Hippocampal formation (tissue), 2 donors: ENCODE measurements at places on chromosomes 4 and X.

GRCh38 chr4:6153874-6154273, 46.5 kb downstream of the JAKMIP1 start:
- no peak for DNase-seq

DNA sequence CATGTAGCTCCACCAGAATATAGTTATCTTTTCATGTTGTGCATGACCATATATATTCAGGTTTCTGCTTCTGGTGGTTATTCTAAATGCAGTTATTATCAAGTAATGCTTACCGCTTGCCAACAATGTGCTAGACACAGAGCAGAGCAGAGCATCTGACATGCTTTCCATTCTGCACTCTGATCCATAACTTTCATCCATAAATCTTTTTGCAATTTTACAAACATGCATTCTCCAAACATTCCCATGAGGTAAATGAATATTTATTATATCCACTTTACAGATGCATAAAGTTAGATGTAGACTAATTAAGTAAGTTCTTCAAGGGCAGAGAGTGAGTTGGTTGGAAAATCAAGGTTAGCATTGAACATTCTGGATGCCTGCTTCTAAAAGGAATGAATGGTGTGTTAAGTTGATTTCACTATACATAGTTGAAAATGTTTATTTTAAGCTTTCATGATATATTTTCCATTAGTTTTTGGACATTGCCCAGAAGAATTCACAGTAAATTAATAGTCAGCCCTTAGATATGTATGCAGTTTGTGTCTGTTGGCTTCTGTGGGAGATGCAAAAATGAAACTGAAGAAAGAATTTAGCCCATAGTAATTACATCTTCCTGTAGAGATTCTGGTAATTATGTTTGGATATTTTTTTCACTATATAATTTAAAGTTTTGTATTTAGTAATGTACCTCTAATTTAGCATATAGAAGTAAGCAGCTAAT, 867.8 kb downstream of the CCSER1 start:
- DNase-seq = no peak

DNA sequence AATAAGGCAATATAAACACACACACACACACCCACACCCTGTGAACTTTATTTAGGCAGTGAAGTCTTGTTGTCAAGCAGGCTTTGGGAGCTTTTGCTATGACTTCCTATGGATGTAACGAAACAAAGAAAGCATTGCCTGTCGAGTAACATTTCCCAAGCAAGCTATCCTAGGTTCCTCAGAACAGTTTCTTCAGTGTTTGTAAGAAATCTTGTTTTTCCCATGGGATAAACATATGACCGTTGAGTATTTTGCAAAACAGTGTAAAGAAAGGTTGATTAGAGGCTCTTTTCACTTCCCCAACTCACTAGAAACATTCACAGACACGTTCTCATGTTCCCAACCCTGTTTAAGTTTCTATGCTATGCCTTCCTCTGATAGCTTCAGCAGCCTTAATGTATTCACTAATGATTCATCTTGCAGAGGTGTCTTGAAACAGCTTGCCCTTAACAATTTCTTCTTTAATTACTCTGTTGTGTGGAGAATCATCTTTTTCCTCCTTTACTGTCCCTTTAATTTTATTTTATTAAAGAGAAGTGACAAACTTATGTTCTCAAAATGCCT, 1947.1 kb upstream of the TENM3 start:
- no peak for DNase-seq

DNA sequence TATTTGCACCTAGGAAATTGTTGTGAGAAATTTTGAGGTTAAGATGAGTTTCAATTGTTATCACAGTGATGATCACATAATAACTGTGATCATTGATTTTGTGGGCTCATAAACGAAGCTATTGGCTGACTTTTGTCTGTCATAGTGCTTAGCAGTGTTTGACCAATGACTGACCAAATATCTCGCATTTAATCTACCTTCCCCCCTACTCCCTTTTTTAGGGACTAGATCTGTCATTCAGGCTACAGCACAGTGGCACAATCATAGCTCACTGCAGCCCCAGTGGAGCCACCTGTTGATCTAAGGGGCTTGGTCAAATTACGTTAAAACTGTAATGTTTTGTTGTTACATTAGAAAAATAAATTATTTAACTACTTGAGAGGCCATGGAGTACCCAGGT, 1.5 kb downstream of the FUNDC2 start:
- DNase-seq = no peak

GRCh38 chr4:182968917-182969650, 51.9 kb upstream of the DCTD start:
- DNase-seq = no peak

DNA sequence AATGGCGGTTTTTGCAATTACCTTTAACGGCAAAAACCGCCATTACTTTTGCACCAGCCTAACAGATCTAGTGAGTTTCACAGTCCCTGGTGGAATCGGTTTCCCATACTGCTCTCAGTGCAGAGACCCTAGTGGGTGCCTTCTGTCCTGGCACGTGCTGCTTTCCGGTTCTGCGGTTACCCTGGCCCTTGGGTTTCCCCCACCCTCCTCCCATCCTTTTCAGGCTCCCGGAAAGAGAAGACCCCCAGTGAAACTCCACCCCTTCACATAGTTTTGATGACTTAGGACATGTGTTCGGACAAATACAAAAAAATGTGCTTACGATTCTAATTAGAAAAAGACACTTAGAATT, 36.9 kb downstream of the NLGN3 start:
- DNase-seq = no peak

- no peak for DNase-seq
These were observed 124.6 kb upstream of the NAP1L5 start for GRCh38 chr4:88822034-88822789.

DNA sequence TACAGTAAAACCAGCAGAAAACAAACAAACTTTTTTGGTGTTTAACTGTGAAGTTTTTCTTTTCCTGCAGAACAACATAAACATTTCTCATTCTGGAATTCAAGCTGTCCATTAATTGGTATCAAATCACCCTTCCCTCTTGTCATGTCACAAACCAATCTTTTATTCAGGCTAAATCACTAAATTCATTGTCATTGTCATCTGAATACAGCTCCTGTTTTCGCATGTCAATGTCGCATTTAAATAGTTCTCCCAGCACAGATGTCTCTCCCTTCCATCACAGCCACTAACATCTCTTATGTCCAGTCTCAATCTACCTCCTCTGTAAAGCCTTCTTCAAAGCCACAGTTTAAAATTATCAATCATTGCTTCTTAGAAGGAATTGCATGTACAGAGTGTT, 192.1 kb upstream of the PCDH10 start:
- peak; percentile 93 for DNase-seq

GRCh38 chr4:140233791-140234696, 80.1 kb upstream of the MAML3 start:
- no peak for DNase-seq

DNA sequence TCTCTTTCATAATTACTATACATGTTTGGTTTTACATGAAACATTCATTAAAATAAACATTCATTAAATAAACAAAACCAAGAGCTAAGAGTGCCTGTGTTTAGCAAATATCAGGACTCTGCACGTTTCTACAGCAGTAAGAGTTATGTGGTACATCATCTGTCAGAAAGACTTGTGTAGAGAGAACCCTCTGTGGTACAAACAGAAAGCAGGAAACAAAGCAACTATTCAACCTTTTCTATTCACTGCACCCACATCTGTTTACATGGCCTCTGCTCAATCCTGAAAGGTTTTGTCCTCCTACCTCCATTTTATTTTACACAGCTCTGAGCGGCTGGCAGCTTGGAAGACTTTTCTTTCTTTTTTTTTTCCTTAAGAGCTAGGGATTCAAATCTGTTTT, 90.7 kb upstream of the PCDH18 start:
- DNase-seq = no peak

- no peak for DNase-seq
These were observed 7.2 kb downstream of the SCARB2 start for GRCh38 chr4:76206222-76206942.

- no peak for DNase-seq
These were observed 238.6 kb downstream of the ADAMTS3 start for GRCh38 chr4:72330381-72330780.

- DNase-seq = no peak
These were observed 29.8 kb upstream of the RELL1 start for GRCh38 chr4:37715889-37716402.

DNA sequence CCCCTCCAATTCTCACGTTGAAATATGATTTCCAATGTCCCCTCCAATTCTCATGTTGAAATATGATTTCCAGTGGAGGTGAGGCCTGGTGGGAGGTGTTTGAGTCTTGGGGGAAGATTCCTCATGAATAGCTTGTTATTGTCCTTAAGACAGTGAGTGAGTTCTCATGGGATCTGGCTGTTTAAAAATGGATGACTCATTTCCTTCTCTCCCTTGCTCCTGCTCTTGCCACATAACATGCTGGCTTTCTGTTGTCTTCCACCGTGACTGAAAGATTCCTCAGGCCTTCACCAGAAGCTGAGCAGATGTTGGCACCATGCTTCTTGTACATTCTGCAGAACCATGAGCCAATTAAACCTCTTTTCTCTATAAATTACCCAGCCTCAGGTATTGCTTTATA, 346.8 kb upstream of the TECRL start:
- DNase-seq = no peak

- no peak for DNase-seq
These were observed 660.0 kb upstream of the POU3F4 start for GRCh38 chrX:82848111-82848510.
